ENCODE measurements at places on chromosomes 3 and 15.

- DNase-seq, result no peak
Observed at GRCh38 chr3:196650740-196651311, 11.3 kb downstream of the NRROS start.

GRCh38 chr3:68142441-68142840, 488.0 kb upstream of the SUCLG2 start:
- DNase-seq, result no peak

- DNase-seq, result no peak
Observed at GRCh38 chr15:32671339-32672325, 30.1 kb downstream of the SCG5 start.

- DNase-seq, result no peak
Observed at GRCh38 chr3:139764069-139764905, 86.5 kb upstream of the NMNAT3 start.

GRCh38 chr3:184255291-184256039, 5.9 kb downstream of the CAMK2N2 start:
- DNase-seq, result no peak

DNA sequence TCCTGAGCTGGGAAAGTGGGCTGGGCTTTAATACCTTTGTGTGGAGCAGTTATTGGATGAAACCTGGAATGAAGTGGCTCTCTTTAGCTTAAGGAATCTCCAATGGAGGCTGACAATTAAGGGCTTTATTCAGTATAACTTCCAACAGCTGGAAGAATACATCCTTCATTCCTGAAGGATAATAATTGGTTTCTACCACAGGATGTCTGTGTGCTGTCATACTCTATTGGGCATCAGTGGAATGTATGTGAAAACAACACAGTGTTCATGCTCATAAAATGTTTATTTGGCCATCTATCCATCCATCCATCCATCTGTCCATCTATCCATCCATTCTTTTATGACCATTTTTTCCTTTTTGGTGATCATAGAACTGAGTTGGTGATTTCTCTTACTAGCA, 220.7 kb upstream of the GAP43 start:
- DNase-seq, result no peak

GRCh38 chr15:25936004-25936403, 72.9 kb upstream of the ATP10A start:
- DNase-seq, result no peak

GRCh38 chr3:65497846-65498245, 540.9 kb downstream of the MAGI1 start:
- no peak for DNase-seq

DNA sequence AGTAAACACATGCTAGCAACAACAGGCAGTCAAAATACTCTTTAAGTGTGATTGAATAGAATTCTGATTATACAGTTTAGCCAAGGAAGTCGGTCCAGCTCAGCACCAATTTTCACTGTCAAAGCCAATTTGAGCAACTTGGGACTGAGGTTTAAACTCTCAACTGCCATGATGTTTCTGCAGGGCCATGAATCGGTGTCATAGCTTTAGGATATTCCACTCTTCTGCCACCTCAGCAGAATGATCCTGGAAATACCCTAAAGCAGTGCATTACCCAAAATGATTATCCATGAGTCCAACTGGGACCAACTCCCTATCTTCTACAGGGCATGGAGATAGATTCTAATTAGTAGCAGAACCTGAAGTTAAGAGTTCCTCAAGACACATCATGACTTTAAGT, 262.4 kb downstream of the RORA start:
- no peak for DNase-seq

GRCh38 chr3:13268120-13268519, 152.0 kb downstream of the NUP210 start:
- DNase-seq, result no peak

DNA sequence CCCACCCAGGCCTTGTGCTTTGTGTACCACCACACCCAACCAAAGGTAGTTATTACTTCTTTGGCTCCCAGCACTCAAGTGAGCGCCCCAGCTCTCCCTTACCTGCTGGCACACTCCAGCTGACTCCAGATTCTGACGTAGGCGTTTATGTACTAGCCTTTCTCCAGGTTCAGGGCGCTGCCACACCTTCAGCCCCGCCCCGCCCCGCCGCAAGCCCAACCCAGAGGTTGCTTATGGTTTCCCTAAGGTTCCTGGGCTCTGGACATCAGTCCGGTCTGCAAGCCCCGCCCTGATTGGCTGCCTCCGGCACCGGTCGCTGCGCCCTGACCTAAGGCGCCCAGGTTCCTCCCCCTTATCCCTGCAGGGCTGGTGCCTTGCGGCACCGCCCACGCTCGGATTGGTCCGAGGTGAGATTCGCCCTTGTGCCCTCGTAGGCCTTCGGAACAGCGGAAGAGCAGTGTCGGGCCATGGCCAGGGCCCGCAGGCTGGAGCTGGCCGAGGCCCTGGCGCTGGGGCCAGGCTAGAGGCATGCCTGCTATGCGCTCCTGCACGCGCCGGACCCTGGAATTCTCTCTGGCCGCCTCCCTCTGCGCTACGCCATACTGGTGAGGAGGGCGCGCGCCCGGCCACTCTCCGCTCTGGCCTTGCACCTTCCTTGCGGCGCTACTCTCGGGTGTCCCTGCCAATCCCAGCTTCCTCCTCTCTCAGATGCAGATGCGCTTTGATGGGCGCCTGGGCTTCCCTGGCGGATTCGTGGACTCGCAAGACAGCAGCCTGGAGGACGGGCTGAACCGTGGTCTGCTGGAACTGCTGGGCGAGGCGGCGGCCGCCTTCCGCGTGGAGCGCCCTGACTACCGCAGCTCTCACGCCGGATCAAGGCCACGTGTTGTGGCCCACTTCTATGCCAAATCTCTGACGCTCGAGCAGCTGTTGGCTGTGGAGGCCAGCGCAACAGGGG, 19.8 kb upstream of the NUDT16 start:
- DNase-seq, result no peak

DNA sequence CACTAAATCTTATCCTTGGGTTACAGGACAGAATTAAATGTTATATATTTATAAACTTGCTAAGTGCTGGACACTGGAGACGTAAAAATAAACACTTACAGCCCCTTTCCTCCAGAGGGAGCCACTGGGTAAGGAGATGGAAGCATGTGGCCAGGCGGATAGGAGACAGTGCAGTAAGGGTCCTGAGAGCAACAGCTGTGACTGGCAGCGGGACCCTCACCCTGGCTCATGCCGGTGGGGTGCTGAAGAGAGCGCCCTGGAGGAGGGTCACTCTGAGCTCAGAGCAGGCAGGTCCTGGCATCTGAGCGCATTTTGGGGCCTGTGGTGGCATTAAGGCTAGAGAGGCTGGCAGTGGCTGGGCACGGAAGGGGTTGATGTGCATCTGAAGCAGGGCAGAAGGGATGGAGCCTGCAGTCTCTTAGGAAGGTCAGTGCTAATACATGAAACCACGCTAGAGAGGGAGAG, 16.0 kb downstream of the SEC61A1 start:
- DNase-seq, result no peak

GRCh38 chr3:53223541-53223966, 32.3 kb downstream of the TKT start:
- no peak for DNase-seq

GRCh38 chr15:38698254-38698653, 133.6 kb upstream of the RASGRP1 start:
- no peak for DNase-seq

DNA sequence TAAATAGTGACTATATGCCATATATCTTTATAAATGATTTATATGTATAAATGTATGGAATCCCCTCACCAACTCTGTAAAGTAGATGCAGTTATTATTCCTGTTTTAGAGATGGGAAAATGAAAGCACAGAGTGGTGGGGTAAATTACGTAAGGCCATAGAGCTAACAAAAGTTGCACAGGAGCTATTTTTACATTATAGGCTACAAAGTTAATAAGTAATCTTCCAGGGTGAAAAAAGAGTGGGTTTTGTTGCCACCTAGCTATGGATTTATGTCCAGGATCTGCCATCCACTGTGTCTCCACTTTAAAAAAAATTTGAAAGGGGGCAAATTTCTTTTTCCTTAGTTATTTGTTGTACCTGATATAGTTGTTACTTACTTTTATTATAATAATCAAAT, 235.7 kb downstream of the MCTP2 start:
- DNase-seq, result no peak

DNA sequence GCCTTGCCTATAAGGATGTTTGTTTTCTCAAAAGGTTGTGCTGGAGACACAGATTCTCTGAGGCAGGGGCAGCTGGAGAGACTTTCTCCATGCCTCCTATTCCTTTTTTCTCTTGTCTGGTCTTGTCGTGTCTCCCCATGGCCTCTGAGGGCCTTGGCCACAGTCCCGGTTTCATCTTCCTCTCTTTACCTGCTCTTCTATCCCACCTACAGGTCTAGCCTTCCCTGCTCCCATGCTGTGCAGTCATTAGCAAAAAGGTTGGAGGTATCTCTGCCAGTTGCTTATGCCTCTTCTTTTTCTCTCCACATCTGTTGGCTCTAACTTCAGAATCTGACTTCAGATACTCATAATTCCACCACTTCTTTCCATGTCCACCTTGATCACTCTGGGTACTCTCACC, 191.1 kb downstream of the IL20RB start:
- no peak for DNase-seq
